Psoas muscle (tissue), 8 donors: ENCODE measurements at places on chromosomes 6 and 20. TPM values are rescaled to one million over a fixed set of nuclear protein-coding genes. Genes with fewer than 3 reads are reported as not detected.

DNA sequence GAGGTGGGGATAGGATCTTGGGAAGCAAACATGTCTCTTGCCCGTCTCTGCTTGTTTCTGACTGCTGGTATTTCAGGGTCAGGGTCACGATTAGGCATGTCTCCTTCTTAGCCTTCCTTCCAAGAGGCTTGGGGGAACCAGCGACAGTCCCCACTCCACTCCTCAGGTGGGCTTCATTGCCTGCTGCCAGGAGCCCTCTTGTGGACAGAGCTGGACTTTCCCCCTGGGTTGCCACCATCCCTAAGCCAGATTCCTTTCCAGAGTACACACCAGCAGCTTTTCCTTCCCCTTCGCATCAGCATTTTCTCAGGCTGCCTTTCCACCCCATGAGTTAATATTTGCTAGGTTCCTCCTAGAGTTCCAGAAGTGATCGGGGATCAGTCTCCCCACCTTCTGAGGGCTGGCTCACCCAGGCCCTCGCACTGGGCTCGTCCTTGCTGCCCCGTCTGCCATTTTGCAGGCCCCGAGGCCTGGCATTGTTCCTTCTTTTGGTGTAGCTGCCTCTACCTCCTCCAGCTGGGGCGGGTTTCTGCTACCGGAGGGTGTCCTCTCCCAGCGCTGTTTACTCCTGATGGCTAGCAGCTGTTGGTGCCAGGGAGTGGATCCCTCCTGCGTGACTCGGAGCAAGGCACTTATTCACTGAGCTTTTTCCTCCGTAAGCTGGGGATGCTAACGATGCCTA is 8.8 kb upstream of the C20orf144 start:
- no peak for DNase-seq

- DNase-seq: no peak
These were observed 2.8 kb upstream of the E2F1 start for GRCh38 chr20:33688938-33689424.

The CST4 gene
- polyA plus RNA-seq: not detected

GRCh38 chr6:7675353-7675945 is 50.5 kb upstream of the BMP6 start:
- no peak for DNase-seq

The VARS2 gene
- 13.9 TPM for polyA plus RNA-seq

The TMEM239 gene
- polyA plus RNA-seq: not detected

GRCh38 chr20:20440886-20441658 is 73.2 kb downstream of the INSM1 start:
- no peak for DNase-seq

The TMEM14B gene
- 85.5 TPM for polyA plus RNA-seq

The RAMACL gene
- 0.38 TPM for polyA plus RNA-seq

DNA sequence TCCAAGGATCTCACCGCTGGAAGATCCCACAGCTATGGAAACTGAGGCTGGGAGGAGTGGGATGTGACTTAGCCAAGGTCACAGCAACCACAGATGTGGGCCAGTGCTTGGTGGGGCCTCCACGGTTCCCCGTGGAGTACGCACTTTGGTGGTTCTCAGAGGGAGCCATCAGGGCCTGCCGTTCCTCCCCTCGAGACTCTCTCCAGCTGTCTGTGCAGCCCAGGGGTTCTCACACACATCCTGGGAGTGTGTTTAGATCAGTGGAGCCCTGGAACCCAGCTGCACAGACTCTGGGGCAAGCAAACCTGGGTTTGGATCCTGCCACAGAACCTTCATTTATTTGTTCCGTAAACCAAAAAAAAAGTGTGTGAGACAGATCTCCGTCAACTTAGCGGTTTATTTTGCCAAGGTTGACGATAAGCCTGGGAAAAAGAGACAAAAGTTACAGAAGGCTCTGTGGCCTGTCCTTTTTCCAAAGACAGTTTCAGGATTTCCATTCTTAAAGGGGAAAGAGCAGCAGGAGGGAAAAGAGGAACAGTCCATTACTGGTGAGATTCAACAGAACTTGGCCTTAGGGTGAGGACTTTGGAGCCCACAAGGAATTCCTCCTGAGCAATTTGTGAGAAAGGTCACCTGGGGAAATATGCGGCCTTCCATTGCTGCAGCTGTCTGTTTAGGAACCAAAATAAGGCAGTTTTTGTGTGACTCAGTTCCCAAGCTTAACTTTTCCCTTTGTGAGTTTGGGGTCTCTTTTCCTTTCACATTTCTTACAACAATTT is 13.6 kb upstream of the MYMX start:
- no peak for DNase-seq

The PROKR2 gene
- not detected for polyA plus RNA-seq

The BPIFA2 gene
- not detected for polyA plus RNA-seq

GRCh38 chr6:160999516-160999915 is 7.9 kb downstream of the MAP3K4 start:
- DNase-seq: no peak

GRCh38 chr6:159462431-159462830 is 230.6 kb downstream of the SOD2 start:
- DNase-seq: no peak

The IRF4 gene
- polyA plus RNA-seq: 0.03 TPM

DNA sequence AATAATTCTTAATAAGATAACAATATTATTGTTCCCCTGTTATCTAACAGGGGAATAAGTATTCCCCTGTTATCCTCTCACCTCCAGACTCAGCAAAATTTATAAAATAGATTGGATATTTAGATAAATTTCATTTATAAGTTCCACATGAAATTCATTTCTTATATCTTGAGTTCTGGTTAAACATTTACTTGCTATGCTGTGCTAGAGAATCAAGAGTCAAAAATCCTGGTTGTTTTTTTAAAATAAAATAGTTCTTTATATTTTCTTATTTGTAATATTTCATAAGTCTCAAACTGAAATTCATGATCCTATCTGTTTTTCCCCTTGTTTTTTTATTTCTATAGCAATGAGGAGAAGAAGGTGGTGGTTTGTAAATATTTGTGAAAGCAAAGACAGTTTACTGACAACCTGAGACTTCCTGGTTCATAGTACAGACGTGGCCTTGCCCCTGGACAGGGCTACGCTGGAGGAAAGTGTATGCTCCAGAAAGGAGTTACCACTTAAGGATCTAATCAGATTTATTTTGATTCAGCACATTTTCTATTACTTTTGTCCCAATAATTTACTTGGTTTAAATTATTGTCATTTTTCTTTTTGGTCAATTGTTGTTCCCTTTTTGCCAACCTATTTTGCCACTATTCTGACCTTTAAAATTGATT is 37.8 kb upstream of the MARCKS start:
- DNase-seq: no peak

The TMC2 gene
- polyA plus RNA-seq: 0.03 TPM

DNA sequence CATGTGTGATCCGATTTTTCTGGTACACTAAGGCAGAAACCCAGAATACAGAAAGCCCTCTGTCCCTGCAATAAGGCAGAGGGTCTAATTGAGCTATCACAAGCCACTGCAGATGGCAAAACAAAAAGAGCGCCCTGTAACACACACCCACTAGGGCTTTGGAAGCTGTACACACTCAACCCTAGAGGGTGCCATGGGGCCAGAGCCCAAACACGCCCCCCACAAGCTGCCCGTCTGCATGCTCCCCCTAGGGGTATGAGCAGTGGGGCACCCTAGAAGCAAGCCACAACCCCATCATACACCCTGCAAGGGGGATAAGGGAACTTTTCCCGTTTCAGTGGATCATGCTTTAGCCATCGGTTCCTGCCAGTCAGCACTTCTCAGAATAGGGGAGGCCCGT is 62.2 kb upstream of the PDE10A start:
- DNase-seq: no peak

- no peak for DNase-seq
These were observed 24.5 kb downstream of the CLIC5 start for GRCh38 chr6:45991189-45991588.

GRCh38 chr20:57967364-57967763 is 257.5 kb upstream of the PMEPA1 start:
- no peak for DNase-seq

The MMP24OS gene
- polyA plus RNA-seq: 19.3 TPM

The TREM1 gene
- 0.26 TPM for polyA plus RNA-seq

The DNAH8 gene
- not detected for polyA plus RNA-seq

The SOBP gene
- 5.7 TPM for polyA plus RNA-seq
